ENCODE measurements at places on chromosomes 7 and 10. TPM values are rescaled to one million over a fixed set of nuclear protein-coding genes. Genes with fewer than 3 reads are reported as not detected.

- no peaks in the 10 kb centered on the region for H3K4me1 ChIP-seq
- no peak for DNase-seq
- H3K4me3 ChIP-seq: no peak overlapping the region
- H3K36me3 ChIP-seq: no peaks in the 10 kb centered on the region
Observed at GRCh38 chr7:28903730-28904577, 54.2 kb downstream of the TRIL start.

GRCh38 chr10:76626386-76626785 lies 1011.2 kb downstream of the KCNMA1 start:
- no peak for DNase-seq
- H3K36me3 ChIP-seq: no peaks in the 10 kb centered on the region
- H3K27me3 ChIP-seq: no peaks in the 10 kb centered on the region
- no peak overlapping the region for H3K27ac ChIP-seq
- H3K4me1 ChIP-seq: no peaks in the 10 kb centered on the region
- H3K4me3 ChIP-seq: no peak overlapping the region

DNA sequence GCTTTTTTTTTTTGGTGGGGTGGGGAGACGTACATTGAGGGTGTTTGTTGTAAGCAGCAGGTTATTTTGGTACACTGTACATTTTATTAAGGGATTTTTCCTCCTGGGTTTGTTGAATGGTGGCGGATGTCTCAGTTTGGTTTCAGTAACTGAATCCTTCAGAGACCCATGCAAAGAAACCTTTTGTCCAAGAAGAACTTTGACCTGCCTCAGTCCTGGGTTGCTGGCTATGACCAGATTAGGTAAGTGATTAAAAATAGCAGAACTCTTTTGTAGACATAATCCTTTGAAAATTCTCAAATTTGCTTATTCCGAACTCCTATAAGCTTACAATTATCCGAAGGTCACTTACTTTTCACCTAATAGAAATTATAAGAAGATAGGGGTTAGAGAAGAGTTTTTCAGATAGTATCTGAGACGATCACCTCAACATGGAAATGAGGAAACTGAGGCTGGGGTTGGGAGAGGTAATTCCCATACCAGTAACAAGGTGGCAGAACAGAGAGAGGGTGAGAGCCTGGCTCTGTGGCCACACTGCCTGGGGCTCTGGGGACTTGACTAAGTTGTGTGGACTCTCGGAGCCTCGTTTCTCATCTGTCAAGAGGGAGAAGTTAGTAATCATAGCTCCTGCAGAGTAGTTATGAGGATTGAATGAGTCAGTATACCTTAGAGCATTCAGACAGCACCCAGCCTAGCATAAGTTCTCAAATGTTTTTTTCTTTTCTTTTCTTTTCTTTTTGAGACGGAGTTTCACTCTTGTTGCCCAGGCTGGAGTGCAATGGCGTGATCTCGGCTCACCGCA lies 87.4 kb downstream of the CCNY start:
- no peak overlapping the region for H3K27ac ChIP-seq
- H3K27me3 ChIP-seq: no peaks in the 10 kb centered on the region
- peaks cover 18% of the 10 kb centered on the region for H3K4me1 ChIP-seq
- peaks cover 9% of the 10 kb centered on the region for H3K36me3 ChIP-seq

ADCYAP1R1 gene
- not detected for total RNA-seq

GRCh38 chr10:52977581-52977980 lies 205.0 kb upstream of the MBL2 start:
- H3K27ac ChIP-seq: no peak overlapping the region
- no peaks in the 10 kb centered on the region for H3K36me3 ChIP-seq
- H3K4me1 ChIP-seq: no peaks in the 10 kb centered on the region
- no peaks in the 10 kb centered on the region for H3K27me3 ChIP-seq
- H3K4me3 ChIP-seq: no peak overlapping the region
- DNase-seq: no peak

SPDYE11 gene
- total RNA-seq: not detected

- H3K27me3 ChIP-seq: no peaks in the 10 kb centered on the region
- H3K4me3 ChIP-seq: no peak overlapping the region
- peaks cover 29% of the 10 kb centered on the region for H3K4me1 ChIP-seq
Observed at GRCh38 chr10:8418631-8419030, 364.1 kb downstream of the GATA3 start.

- H3K27me3 ChIP-seq: peaks cover 2% of the 10 kb centered on the region
- H3K4me3 ChIP-seq: peak overlapping the region; percentile 94
- DNase-seq: peak; percentile 72
- peaks cover 23% of the 10 kb centered on the region for H3K36me3 ChIP-seq
- peaks cover 24% of the 10 kb centered on the region for H3K4me1 ChIP-seq
- H3K27ac ChIP-seq: peak overlapping the region; percentile 99
Observed at GRCh38 chr7:92133737-92134270, 473 bp downstream of the CYP51A1 start.

ZCCHC24 gene
- total RNA-seq: 2.4 TPM

CLDN4 gene
- 0.17 TPM for total RNA-seq

NAPEPLD gene
- total RNA-seq: 10.9 TPM

- H3K4me1 ChIP-seq: no peaks in the 10 kb centered on the region
- H3K36me3 ChIP-seq: no peaks in the 10 kb centered on the region
- no peak overlapping the region for H3K27ac ChIP-seq
- H3K4me3 ChIP-seq: no peak overlapping the region
- peaks cover 3% of the 10 kb centered on the region for H3K27me3 ChIP-seq
Observed at GRCh38 chr7:115122388-115122787, 200.5 kb downstream of the MDFIC start.

NPY gene
- not detected for total RNA-seq

GRCh38 chr7:110529175-110529574 lies 561.8 kb upstream of the LRRN3 start:
- no peaks in the 10 kb centered on the region for H3K36me3 ChIP-seq
- no peak for DNase-seq
- H3K4me3 ChIP-seq: no peak overlapping the region
- H3K4me1 ChIP-seq: peaks cover 2% of the 10 kb centered on the region

PODXL gene
- 1.5 TPM for total RNA-seq

OR2A5 gene
- not detected for total RNA-seq

SCART1 gene
- total RNA-seq: 6.3 TPM

MBL2 gene
- total RNA-seq: not detected

DNA sequence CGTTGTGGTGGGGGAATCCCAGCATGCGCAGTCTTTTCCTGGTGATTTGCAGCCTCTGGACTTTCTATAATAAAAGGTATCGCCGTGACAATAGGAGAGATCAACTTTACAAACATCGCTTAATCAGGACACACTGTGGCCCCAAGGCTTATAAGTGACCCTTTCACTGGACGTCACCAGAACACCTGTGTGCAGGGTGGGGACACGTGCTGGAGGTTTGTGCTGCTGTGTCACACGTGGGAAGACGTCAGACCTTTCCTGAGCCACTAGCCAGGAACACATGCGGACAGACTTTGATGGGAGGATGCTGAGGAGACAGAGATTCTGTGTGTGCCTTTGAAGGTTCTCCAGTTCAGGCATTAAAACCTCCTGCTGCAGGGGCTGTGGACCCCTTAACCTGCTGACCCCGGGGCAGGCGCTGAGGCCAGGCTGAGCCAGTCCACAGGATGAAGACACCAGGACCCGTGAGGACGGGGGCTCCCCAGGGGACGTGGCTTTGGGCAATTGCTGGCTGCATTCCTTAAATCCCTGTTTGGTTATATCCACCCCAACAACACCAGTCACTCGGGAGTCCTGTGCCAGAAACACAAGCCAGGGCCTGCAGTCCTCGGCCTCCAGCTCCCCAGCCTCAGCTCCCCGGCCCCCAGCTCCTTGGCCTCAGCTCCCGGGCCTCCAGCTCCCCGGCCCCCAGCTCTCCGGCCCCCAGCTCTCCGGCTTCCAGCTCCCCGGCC lies 183.4 kb downstream of the PTPRN2 start:
- H3K27me3 ChIP-seq: no peaks in the 10 kb centered on the region
- no peak overlapping the region for H3K4me3 ChIP-seq
- H3K4me1 ChIP-seq: no peaks in the 10 kb centered on the region
- no peak for DNase-seq
- no peaks in the 10 kb centered on the region for H3K36me3 ChIP-seq

USP6NL gene
- total RNA-seq: 5.6 TPM

DNA sequence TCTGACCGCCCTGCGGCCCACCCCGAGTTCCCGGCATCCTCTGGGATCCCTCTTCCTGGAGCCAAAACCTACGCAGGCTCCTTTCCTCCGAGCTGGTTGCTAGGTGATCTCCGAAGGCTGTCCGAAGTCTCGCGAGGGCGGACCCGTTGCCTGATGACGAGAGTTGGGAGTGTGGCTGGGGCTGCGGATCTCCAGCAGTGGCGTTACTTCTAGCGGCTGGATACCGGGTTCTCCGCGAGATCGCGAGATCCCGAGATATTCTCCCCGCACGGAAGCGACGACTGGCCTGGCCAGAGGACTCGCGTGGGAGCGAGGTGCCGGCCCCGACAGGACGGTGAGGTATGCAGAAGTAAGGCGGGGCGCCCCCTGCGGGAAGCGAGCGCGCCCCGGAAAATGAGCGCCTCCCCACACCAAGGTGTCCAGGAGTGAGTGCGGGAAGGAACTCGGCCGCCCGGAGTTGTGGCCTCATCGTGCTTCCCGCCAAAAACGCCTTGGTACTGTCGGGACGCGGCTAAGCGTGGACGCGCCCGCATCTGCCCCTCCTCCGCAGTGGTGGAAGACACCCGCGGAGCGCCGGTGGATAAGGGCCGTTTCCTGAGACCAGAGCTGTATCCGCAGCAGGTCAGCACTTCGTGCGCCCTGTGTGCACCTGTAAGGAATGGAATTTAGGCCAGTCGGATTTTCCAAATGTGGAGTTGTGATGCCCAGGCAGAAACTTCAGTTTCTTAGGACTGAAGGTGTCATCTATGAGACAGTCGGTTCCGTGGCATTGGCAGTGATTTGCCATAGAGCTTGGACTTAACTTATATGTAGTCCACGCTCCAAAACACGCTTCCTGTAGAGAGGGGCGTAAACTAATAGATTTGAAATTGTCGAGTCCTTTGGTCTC lies at the start of gene AGBL3:
TSS of gene AGBL3 (plus strand) at position 146 of the 889 bp plus-strand sequence. CDS start 1,426 bp downstream, outside the sequence.
- peak within 1 kb of the TSS; percentile 85 for H3K27ac ChIP-seq
- peak; percentile 93 for DNase-seq
- peak within 1 kb of the TSS; percentile 94 for H3K4me3 ChIP-seq
- no peaks in the 10 kb centered on the region for H3K27me3 ChIP-seq

HYAL4 gene
- not detected for total RNA-seq

RELN gene
- not detected for total RNA-seq

DNA sequence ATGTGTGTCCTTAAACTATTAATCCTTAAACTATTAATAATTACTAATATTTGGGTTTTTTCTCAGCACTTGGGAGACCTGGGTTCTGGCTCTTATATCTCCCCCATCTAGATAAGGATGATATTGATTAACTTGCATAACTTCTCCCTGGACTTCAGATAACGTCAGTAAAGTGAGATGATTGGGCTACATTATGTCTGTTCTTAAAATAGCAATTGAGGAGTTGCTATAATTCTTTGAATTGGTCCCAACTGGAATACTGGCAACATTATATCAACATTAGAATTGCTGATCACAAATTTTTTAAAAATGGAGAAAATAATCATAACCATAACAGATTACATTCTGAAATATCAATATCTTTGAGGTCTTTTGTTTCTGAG lies 1.9 kb downstream of the APBB1IP start:
- no peak for DNase-seq
- peak overlapping the region; percentile 92 for H3K27ac ChIP-seq
- H3K4me1 ChIP-seq: peaks cover 46% of the 10 kb centered on the region
- peak overlapping the region; percentile 88 for H3K4me3 ChIP-seq
- H3K27me3 ChIP-seq: no peaks in the 10 kb centered on the region
- H3K36me3 ChIP-seq: peaks cover 16% of the 10 kb centered on the region

DNA sequence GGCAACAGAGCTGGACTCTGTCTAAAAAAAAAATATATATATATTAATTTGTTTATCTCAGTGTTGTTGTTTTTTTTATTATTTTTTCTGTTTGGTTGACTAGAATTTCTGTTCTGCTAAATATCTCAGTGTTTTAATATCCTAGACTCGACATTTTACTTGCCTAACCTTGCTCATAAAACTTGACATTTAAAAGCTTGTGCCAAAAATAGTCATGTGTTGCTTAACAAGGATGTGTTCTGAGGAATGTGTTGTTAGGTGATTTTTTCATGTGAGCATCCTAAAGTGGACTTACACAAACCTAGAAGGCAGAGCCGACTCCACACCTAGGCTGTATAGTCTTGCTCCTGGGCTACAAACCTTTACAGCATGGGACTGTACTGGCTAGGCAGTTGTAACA lies 23.1 kb downstream of the NRBF2 start:
- DNase-seq: no peak
- no peak overlapping the region for H3K27ac ChIP-seq
- no peak overlapping the region for H3K4me3 ChIP-seq
- no peaks in the 10 kb centered on the region for H3K27me3 ChIP-seq
- peaks cover 10% of the 10 kb centered on the region for H3K4me1 ChIP-seq
- H3K36me3 ChIP-seq: peaks cover 9% of the 10 kb centered on the region

DNA sequence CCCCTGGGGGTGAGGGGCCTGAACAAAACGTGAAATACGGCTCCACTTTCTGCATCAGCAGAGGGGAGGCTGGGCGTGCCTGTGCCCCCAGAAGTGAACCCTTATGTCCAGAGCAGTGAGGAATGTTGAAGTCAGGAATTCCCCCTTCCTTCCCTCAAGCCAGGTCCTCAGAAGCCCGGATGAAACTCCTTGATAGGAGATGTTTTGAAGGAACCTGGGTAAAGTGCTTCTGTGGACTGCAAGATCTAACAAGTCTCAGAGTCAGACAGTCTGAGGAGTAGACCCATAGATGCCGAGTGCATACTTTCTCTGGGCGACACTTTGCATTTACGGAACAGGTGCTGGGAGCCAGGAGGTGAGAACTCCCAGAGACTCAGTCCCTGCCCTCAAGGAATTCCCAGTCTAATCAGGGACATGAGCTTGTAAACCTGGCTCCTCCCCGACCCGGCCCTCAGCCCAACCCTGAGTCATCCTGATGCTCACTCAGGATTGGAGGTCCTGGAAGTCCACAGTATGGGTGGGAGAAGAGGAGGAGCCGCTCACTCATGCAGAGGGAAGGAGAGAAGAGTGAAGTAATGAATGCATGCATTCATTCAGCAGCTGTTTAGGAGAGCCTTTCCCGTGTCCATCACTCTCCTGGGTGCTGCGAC lies 179.5 kb upstream of the ITGB1 start:
- H3K27ac ChIP-seq: peak overlapping the region; percentile 55
- DNase-seq: no peak
- H3K4me1 ChIP-seq: peaks cover 44% of the 10 kb centered on the region
- no peaks in the 10 kb centered on the region for H3K36me3 ChIP-seq
- no peak overlapping the region for H3K4me3 ChIP-seq
- no peaks in the 10 kb centered on the region for H3K27me3 ChIP-seq

GRCh38 chr10:96281444-96282029 lies 10.2 kb upstream of the BLNK start:
- H3K27ac ChIP-seq: no peak overlapping the region
- H3K4me3 ChIP-seq: no peak overlapping the region
- no peaks in the 10 kb centered on the region for H3K36me3 ChIP-seq
- no peak for DNase-seq
- H3K4me1 ChIP-seq: no peaks in the 10 kb centered on the region
- peaks cover 4% of the 10 kb centered on the region for H3K27me3 ChIP-seq

DDC gene
- total RNA-seq: not detected

DNA sequence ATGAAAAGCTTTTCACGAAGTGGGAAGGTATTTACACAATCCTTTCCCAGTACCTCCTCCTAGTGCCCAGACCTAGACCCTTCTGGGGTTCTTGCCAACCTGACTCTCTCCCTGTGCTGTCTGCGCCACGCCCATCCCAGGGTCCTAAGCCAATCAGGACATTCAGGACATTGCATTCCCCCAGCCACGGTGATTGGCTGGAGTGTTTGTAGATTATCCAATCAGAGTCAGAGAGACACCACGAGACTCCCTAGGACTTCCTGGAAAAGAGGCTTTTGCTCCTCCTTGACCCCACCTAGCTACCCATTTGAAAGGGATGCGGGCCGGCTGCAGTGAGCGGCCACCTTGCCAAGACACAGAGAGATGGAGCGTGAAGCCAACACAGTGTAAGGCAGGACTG lies 3.5 kb upstream of the GDF2 start:
- no peak overlapping the region for H3K4me3 ChIP-seq
- peaks cover 6% of the 10 kb centered on the region for H3K27me3 ChIP-seq
